ENCODE measurements at places on chromosomes 6 and 20.

DNA sequence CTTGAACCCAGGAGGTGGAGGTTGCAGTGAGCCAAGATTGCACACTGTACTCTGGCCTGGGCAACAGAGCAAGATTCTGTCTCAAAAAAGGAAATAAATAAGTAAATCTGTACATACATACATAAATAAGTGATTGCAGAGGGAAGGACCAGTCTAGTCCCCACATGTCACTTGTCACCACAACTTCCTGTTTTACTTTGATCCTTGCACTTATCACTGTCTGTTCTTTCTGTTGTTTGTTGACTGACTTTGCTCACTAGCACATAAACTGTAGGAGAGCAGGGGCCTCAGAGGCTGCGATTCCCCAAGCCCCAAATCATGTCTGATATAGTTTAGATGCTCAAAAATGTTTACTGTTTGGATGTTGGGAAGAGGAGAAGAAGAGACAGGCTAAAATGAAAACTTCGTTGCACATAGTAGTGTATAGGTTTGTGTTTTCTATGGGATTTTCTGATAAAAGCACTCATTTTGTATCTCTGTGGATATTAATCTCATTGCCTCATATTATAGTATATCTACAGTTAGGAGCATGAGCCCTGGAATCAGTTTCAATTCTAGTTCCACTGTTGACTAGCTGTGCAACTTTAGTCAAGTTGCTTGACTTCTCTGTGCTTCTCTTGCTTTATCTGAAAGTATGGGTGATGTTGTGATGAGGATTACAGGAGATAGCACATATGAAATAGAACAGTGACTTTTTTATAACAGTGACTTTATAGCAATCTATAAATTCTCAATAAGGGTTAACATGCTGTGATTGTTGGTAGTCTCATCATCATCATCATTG is 165.0 kb downstream of the TBC1D7 start:
- no peak for DNase-seq

GRCh38 chr6:14766391-14766994 is 479.4 kb upstream of the JARID2 start:
- no peak for DNase-seq

DNA sequence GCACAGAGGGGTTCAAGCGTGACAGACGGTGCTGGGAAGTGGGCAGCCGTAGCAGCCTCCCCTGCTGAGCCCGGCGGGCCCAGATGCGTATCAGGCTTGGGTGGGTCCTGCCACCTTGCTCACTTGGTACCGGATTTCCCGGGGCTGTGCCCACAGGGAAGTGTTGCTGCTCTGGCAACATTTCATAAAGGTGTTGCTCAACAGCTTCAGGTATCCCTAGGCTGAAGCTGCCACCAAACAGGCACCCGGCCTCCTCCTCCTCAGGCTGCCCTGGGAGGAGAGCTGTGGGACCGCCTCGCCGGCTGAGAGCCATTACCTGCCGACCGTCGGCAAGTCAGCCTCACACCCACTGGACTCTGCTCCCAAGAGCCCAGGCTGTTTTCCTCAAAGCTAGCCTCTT is 11.5 kb downstream of the PSMG4 start:
- no peak for DNase-seq

DNA sequence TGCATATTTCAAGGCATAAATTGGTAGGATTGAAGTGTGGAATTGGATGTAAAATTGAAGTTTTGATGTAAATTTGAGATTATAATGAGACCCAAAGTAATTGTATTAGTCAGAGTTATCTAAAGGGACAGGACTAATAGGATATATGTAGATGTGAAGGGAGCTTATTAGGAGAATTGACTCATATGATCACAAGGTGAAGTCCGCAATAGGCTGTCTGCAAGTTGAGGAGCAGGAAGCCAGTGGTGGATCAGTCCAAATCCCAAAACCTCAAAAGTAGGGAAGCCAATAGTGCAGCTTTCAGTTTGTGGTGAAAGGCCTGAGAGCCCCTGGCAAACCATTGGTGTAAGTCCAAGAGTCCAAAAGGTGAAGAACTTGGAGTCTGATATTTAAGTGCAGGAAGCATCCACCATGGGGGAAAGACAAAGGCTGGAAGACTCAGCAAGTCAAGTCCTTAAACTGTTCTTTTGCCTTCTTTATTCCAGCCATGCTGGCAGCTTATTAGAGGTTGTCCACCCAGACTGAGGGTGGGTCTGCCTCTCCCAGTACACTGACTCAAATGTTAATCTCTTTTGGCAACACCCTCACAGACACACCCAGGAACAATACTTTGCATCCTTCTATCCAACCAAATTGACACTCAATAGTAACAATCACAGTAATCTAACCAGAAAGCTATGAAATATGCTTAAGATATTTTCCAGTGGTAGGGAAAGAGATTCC is 442.6 kb upstream of the PTCHD4 start:
- no peak for DNase-seq

- DNase-seq: no peak
Observed at GRCh38 chr6:74050921-74051320, 354.9 kb downstream of the CD109 start.

GRCh38 chr6:149149653-149150052 is 167.9 kb upstream of the TAB2 start:
- DNase-seq: no peak

DNA sequence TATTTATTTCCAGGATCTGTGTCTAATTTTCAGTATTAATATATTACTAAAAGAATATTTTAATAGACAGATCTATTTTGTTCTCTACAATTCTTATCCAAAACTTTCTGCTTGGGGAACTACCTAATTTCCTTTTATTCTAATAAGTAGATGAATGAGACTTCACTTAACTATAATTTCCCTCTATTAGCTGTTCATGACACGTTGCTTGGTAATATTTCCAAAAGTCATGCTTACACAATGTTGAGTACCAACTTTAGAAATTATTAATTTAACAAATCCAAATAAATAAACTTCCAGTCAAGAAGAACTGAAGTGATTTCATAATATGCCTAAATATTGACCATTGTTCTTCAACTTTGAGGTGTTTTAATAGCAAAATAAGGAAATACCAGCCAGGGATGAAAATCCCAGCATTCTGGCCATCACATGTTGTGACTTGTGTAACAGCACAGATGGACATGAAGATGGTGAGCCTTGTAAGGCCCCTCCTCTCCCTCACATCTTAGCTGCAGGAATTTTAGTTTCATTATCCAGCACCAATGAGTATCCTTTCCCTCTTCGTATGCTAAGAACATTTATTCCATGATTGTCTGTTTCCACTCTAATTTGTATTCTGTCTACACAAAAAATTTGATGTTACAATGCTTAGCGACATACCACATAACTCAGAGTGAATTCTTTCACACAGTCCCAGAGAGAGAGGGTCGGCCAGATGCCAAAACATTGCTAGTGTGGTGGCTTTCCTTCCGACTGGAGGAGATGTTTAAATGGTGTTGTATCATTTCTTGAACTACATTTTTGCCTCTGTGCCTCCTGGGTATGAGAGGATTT is 137.5 kb downstream of the FOXA2 start:
- DNase-seq: no peak

GRCh38 chr6:157877149-157877548 is 54.1 kb downstream of the SNX9 start:
- no peak for DNase-seq

GRCh38 chr6:43669922-43670622 is 17.5 kb downstream of the MRPS18A start:
- DNase-seq: no peak

- no peak for DNase-seq
Observed at GRCh38 chr6:117270843-117271507, 5.6 kb downstream of the VGLL2 start.

- no peak for DNase-seq
Observed at GRCh38 chr6:7008451-7008988, 99.2 kb upstream of the RREB1 start.

DNA sequence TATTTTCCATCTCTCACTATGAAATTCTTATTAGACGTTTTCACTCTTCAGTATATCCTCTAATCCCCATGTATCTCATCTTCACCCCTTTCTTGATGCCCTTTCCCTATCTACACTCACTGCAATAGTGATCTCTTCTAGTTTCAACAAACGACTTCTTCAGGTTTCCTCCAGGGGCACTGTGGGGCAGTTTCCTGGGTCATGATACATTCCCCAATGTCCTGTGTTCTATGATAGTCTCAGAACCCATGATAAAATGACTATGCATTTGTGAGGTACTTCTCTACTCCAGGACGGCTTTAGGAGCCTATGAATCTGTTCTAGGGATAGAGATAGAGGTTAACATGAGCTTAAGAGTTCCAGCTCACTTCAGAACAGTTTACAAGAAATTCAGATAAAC is 183.3 kb downstream of the FOXC1 start:
- DNase-seq: no peak

- DNase-seq: no peak
Observed at GRCh38 chr6:104548297-104548696, 311.4 kb downstream of the HACE1 start.

DNA sequence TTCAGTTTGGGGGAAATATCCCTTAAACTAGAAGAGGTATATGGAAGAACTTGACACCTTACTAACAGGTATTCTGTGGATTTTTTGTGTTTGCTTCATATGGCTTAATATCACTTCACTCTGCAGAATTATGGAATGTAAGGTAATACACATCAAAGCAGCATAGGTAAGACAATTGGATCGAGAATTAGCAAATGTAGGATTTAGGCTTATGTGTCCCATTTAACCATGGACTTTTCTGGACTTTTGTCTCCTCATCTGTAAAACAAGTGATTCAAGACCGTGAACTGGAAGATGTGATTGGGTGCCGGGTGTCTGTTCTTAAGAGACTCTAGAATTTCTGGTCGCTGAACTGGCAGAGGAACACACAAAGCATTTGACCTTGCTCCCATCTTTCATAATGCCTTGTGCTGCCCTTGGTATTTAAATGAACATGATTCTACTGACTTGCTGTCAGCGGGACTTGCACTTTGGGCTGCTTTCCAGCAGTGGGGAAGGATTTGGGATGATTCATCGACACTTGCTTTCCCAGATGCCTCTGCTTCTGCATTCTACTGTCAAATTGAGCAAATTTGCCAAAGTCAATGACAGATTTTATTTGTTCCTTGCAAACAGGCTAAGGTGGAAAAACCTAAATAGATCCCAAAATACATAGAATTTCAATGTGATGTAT is 199.8 kb downstream of the PLCB1 start:
- peak; percentile 62 for DNase-seq

- DNase-seq: no peak
Observed at GRCh38 chr6:142796571-142796970, 148.4 kb downstream of the HIVEP2 start.

DNA sequence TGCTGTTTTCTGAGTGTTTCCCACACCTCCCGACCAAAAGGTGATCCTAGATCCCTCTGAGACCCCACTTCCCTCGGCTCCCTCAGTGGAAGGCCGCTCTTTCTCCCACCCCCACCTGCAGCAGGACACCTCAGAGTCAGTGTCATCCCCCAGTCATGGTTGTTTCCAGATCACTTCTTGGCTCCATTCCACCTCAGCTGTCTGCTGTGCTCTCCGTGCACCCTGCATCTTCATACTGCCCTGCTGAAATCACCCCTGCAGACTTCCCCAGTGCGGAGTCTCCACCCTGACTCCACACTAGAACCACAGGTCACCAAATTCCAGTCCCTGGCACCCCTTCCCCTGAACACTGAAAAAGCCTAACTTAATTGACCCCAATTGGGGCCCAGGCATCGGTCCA is 255.1 kb upstream of the CDYL start:
- no peak for DNase-seq

DNA sequence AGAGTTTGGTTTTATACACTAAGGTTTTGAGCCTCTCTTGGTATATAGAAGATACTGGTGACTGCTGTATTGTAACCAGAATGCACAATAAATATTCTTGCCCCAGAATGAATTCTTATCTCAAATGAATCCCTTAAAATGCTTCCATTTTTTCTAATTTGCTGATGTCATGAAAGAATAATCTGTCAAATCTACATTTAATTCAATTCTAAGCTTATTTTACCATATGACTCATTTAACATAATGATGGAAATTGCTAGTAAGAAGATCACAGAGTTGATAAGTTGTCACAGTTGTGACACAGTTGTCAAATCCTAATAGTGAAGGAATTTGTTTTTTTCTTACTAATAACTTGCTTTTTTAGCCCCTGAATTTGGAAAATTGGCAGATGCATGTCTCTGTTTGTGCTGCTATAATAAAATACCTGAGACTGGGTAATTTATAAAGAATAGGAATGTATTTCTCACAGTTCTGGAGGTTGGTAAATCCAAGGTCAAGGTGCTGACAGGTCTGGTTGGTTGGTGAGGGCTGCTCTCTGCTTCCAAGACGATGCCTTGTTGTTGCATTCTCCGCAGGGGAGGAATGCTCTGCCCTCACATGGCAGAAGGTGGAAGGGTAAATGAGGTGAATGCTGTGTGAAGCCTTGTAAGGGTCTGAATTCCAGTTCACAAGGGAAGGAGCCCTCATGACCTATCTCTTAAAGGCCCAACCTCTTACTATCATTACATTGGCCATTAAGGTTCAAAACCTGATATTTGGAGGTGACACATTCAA is 4.7 kb downstream of the ECT2L start:
- DNase-seq: peak; percentile 34

DNA sequence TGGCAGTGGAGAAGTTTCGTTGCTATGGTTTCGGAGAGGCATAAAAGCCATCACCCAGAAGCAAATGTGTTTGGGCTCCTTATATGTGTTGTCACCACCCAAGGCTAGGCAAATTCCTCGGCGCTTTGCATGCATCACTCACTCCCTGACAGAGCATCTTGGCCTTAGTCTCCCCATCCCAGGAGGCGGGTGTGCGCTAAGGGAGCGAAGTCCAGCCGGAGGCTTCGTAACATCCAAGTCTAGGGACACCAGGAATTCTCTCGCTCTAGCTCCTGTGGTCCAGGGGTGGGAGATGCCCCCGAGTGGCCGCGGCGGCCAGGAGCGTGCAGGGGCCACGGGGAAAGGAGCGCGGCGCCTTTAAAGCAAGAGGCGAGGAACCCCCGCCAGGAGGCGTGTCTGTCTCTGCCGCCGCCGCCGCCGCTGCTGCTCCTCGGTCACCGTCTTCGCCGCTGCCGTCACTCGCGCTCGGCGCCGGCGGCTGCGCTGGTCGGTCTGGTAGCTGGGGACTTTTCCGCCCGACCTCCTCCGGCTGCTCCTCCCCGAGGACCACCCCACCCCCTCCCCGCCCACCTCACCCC is at the start of gene GRIK2:
Gene GRIK2, plus strand, starts transcription at position 458 of the 578 bp plus-strand sequence.
- DNase-seq: no peak

- no peak for DNase-seq
Observed at GRCh38 chr6:79134699-79135474, 56.8 kb upstream of the PHIP start.

DNA sequence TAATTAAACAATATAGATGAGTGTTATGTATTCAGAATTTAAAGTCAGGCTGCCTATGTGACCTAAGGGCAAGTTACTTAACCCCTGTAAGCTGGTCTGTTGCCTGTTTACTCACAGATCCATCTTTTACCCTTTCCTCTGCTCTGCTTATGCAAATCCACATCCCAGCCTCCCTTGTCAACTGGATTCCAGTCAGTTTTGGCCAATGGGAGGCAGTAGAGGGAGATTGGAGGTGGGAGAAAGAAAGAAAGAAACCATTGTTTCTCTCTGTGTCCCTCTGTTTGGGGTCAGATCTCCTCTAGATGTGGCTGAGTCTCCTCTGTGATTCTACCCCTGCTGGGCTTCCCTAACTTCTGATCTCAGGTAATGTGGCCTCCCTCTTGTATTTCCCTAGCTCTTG is 266.8 kb upstream of the PLN start:
- DNase-seq: no peak

- no peak for DNase-seq
Observed at GRCh38 chr6:70620746-70621145, 46.9 kb upstream of the SMAP1 start.

- DNase-seq: no peak
Observed at GRCh38 chr6:169802790-169803189, 51.4 kb downstream of the ERMARD start.

- DNase-seq: no peak
Observed at GRCh38 chr6:74431873-74432580, 736.0 kb downstream of the CD109 start.
